ENCODE measurements at places on chromosomes 2 and 18.

DNA sequence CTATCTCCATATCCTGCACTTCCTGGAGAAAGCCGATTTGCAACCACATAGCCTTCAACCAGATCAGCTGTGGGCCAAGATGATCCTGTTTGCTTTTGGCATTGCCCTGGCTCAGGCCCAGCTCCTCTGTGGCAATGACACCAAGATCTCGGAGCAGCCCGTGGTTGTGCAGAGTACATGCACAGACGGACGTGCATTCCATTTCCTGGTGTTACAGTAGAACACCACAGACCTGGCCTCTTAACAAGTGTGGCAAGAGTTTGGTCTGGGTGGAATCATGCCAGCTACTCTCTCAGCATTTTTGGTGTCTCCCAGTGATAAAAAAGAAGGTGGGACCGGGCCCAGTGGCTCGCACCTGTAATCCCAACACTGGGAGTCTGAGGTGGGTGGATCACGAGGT, 20.0 kb downstream of the MALT1 start:
- DNase-seq: no peak

DNA sequence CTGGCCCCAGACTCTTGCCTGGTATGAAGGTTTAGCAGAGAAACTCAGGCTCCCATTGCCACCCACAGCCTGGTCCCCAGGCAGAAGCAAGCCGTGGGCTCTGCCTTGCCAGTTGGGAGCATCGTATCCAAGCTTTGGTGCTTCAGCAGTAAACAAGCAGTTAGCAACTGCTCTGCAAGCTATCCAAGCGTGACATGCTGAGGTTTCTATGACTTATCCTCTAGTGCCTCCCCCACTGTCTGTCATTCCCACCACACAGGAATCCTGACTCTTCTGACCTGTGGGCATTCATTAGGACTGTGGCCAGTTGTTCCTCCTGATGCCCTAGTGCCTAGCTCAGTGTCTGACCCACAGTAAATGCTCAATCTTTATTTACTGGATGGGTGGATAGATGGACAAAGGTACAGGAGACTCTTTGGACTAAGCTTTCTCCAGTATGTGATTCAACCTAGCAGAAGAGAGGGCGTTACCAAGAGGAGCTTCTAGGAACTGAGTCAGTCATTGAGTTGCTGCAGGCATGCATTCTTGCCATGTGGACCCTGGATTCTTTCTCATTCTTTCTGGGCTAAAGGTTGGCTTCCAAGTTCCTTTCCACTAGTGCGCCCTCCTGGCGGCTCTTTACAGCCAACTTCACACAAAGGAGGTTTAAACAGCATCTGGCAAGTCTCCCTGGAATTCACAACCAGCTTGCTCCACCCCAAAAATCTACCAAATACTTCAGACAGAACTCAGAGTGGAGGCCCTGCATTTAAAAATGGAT, 40.6 kb upstream of the MRPL19 start:
- DNase-seq: no peak

DNA sequence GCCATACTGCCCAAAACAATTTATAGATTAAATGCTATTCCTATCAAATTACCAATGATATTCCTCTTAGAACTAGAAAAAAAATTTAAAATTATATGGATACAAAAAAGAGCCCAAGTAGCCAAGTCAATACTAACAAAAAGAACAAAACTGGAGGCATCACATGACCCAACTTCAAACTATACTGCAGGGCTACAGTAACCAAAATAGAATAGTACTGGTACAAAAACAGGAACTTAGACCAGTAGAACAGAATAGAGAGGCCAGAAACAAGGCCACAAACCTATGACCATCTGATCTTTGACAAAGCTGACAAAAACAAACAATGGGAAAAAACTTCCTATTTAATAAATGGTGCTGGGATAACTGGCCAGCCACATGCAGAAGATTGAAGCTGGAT, 86.1 kb upstream of the KYNU start:
- no peak for DNase-seq

DNA sequence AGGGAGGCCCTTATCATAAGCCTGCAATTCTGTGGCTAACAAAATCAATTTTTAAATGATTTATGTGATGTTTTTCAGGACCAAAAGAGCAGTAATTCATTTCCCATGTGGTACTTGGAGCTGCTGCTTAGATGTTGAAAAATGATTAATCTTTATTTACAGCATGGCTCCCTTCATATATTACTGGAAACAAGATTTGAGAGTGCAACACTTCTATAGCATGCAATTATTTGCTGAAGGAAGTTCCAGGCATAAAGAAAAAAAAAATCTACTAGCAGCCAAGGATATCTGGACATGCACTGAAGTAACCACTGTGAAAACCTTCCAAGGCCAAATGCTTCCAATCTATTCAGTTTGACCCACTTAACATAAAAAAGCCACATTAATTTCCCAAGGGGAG, 186.3 kb downstream of the SLC8A1 start:
- no peak for DNase-seq

DNA sequence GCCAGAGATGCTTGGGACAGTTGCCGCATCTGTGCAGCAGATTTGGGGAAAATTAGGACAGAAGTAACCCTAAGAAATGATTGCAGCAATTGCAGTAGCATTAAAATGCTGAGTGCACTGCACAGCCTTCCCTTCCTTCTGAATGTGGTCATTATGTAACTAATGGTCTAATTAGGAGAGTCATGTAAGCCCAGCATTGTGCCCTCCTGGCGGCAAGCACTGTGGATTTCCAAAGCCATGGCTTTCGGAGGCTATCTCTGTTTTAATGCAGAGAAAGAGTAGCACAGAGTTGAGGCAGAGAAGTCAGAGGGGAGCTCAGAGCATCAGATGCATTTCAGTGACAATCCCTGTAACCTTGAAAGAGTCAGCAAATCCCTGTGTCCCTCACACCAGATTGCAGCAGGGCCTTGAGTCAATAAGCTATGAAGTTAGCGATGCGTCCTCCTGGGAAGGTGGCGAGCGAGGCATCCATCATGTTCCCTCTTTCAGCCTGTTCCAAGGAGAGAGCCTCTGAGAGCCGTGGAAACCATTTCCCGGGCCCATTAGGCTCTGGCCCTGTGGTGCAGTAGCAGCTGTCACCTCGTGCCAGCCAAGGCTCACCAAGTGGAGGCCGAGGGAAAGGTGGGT, 307.2 kb downstream of the FBXO15 start:
- no peak for DNase-seq

DNA sequence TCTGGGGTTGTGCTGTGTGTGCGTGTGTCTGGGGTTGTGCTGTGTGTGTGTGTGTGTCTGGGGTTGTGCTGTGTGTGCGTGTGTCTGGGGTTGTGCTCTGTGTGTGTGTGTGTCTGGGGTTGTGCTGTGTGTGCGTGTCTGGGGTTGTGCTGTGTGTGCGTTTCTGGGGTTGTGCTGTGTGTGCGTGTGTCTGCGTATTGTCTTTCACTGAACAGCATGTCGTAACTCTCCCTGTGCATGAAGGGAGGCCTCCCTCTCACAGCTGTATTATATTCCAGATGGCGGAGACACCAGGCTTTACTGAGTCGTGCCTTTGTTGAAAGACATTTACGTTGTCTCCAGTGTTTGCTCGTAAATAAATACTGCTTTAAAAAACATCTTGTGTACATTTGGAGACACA, 5.9 kb downstream of the ACKR3 start:
- DNase-seq: no peak
